ENCODE measurements at places on chromosomes 7 and 10.

GRCh38 chr10:92801978-92802872 is 46.1 kb upstream of the EXOC6 start:
- DNase-seq = no peak

DNA sequence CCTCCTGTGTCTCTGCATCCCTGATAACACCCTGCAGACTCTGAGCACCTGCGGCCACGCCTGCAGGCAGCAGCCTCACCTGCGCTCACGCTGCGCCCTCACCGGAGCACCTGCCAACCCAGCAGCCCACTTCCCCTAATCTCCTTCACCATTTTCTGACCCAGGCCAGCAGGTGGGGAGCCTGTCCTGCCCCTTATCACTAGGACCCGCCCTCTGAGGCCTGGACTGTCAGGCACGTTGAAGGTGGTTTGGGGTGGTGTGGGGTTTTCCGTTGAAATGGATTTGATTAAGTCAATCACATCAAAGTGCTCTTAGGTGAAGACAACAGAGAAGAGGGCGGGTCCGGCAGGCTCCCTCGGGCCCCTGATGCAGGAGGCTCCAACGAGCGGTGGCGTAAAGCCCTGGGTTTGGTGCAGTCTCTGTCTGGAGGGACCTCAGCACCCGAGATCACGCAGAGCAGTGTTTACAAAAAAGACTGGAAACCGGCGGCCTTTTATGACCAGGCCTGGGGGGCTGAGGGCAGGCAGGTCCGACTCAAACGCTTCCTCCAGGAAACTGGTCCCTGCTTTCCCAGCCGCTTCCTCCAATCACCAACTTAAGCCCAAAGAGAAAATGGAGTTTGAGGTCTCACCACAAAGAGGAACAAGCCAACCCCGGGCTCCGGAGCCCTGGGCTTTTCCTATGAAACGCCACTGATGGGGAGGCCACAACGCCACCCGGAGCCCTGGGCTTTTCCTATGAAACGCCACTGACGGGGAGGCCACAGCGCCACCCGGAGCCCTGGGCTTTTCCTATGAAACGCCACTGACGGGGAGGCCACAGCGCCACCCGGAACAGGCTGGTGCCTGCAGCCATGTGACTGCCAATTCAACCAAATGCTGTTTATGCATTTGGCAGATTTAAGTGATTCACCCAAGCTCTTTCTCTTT is 45.5 kb downstream of the DPYSL4 start:
- DNase-seq = no peak

DNA sequence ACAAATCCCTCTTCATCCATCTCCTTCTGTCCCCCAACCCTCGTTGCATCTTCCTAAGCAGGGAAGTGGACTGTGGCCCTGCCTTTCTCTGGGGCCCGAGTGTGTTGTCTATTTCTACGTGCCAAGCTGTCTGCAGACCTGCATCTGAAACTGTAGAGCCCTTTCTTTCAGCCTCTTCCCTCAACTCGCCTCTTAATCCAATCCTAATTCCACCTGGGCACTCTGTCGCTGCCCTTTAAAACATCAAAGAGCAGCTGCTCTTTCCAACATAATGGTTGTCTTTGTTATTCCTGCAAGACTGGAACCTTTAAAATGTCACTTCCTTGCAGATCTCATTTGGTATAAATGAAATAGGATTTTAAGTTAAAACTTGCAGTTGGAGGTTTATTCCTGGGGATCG is 21.5 kb upstream of the ADAM12 start:
- no peak for DNase-seq

DNA sequence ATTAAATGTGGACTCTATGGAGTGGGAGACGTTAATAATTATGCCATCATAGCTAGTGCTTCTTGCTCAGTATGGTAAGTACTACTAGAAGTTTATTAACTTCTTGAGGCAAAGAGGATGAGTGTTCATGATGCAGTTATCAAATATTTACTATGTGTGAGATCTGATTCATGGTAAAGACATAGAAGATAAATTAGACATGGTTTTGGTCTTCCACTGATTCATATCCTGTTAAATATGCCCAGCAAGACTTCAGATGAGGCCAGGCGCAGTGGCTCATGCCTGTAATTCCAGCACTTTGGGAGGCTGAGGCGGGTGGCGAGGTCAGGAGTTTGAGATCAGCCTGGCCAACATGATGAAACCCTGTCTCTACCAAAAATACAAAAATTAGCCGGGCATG is 547.1 kb upstream of the ANKRD30A start:
- no peak for DNase-seq

GRCh38 chr10:102342958-102343357 is 52.5 kb upstream of the NFKB2 start:
- no peak for DNase-seq

- no peak for DNase-seq
Measured at GRCh38 chr10:112222799-112223198, 39.2 kb upstream of the GPAM start.

GRCh38 chr7:2583798-2584580 is 25.2 kb downstream of the IQCE start:
- no peak for DNase-seq

DNA sequence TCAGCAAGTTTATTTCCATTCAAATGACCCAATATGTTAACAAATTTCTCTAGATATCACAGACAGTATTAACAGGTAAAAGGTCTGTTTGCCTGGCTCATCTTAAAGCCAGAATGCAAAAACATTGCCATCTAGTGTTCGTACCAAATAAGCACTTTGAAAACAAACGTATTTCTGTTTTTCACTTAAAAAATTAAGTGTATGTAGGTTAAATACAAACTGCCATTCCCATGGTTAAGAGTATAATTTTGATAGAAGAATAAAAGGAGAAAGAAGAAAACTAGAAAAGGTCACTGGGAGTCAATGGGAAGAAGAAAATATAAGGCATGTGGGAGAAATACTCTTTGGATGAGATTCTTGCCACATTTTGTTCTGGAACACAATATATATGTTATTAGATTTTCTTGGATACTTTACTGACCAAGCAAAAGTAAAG is 51.0 kb downstream of the ORC5 start:
- no peak for DNase-seq

DNA sequence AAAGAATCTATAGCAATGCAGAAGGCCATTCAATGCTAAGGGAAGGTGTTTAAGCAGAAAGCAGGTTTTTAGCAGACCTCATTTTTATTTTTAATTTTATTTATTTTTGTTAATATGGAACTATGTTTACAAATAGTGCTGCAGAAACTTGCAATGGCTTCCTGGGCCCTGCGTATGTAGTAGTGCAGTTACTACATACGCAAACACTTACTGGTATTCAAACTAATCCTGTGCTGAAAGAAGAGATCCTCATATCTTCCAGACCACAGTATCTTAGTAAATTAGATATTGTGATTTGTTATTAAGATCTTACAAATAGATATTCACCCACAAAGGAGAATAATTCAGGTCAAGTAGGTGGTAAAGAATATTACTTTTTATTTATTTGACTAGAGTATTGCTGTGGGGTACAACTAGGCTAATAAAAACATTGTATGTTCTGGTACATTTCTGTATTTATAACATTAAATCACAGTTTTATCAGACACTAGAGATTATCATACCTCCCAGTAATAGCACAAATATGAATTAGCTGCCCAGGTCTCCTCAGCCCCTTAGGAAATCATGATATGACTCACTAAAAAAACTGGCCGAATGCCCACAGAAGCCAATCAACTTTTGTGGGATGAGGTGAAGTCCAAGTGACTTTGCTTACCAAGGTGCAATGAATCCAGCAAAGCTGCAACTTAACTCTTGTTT is 57.6 kb downstream of the RNLS start:
- no peak for DNase-seq

GRCh38 chr7:148852272-148852671 is 31.8 kb downstream of the EZH2 start:
- no peak for DNase-seq

DNA sequence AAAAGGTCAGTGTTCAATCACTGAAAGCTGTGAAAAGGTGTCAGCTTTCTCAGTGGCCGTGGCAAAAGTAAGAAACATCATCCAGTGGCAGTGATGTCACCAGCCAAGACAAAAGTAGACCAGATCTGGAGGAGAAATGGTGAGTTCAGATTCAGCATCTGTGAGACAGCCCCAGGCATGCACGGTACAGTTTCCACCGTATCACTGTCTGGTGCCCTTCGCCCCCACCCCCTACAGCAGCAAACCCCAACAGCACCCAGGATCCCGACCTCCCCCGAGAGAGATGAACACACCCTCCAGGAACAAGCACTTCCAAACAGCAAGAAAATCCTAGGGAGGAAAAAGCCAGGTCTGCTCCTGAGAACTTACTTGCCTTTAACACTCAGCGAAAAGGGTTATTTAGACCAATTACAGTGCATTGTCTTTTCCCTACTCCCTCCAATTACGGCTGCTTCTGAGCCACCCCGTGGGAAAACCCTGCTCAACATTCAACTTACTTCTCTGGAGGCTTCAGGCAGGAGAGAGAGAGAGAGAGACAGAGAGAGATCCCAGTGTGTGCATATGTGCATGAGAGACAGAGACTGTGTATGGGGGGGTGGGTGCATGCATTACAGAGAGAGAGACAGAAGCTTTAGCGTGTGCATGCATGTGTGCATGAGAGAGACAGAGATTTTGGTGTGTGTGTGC is 189.6 kb downstream of the GRID1 start:
- DNase-seq = no peak

- DNase-seq = no peak
Measured at GRCh38 chr10:75395932-75396630, 5.5 kb downstream of the ZNF503 start.

DNA sequence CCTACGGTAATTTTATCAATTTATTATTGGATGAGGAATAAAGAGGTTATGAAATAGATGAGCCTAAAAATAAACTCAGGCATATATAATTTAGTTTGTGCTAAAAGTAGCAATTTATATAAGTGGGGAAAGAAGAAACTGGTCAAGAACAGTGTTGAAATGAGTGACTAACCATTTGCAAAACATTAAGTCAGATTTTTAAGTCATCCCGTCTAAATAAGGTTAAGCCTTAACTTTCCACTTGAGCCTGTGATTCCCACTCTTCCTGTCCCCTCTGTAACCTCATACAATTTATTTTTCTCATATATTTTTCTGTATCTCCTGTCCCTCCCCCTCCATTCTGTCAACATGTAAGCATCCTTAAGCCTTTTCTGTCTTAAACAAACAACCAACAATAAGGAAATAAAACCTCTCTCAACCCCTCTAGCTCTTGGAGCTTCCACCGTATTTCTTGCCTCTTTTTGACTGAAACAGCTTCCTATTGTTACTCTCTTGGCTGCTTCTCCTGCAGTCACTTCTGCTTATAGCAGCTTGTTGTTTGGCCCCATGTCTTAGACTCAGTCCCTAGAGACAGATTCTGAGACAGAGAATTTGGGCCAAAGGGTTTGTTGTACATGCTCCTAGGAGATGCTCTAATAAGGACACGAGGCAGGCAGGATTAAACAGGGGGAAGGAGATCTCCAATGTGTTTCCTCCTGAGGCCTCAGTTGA is 109.7 kb downstream of the GNAI1 start:
- DNase-seq = no peak

GRCh38 chr7:43647339-43647672 is 64.4 kb downstream of the STK17A start:
- no peak for DNase-seq

DNA sequence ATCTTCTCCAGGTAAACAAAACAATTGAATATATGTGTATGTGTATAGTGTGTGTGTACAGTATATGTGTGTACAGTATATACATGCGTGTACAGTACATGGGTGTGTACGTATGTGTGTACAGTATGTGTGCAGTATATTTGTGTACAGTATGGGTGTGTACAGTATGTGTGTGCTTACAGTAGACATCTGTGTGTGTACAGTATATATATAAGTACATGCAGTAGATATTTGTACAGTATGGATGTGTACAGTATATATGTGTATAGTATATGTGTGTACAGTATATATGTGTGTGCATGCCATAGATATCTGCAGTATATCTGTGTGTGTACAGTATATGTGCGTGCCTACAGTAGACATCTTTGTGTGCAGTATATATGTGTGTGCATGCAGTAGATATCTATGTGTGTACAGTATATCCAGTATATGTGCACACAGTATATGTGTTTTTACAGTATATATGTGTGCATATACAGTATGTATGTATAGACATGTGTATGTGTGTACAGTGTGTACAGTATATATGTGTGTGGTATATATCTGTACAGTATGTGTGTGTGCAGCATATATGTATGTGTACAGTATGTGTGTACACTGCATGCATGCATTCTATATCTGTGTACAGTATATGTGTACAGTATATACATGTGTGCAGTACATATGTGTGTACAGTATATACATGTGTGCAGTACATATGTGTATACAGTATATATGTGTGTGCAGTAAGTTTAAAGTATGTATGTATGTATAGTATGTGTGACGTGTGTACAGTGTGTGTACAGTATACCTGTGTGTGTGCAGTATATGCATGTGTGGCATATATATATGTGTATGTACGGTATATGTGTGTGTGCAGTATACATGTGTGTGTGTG is 37.3 kb upstream of the SLC39A12 start:
- no peak for DNase-seq

DNA sequence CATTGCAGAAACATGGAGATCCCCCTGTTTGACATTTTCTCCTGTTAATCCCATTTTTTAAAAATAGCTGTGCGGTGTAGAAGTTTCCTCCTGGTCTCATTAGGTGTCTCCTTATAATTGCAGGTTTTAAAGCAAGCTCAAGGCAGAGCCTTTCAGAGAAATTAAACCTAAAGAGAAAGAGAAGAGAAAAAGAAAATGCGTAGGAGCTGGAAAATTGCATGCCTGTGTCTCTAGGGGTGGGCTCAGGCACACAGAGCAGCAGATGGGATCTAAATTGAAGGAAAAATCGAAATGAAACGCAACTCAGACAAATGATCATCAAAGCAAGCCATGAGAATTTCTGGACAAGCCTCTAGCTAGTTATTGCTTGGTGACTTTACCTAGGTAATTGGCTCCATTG is 40.1 kb downstream of the GPR26 start:
- no peak for DNase-seq

GRCh38 chr10:47295411-47295810 is 4.6 kb upstream of the GDF10 start:
- DNase-seq = no peak

DNA sequence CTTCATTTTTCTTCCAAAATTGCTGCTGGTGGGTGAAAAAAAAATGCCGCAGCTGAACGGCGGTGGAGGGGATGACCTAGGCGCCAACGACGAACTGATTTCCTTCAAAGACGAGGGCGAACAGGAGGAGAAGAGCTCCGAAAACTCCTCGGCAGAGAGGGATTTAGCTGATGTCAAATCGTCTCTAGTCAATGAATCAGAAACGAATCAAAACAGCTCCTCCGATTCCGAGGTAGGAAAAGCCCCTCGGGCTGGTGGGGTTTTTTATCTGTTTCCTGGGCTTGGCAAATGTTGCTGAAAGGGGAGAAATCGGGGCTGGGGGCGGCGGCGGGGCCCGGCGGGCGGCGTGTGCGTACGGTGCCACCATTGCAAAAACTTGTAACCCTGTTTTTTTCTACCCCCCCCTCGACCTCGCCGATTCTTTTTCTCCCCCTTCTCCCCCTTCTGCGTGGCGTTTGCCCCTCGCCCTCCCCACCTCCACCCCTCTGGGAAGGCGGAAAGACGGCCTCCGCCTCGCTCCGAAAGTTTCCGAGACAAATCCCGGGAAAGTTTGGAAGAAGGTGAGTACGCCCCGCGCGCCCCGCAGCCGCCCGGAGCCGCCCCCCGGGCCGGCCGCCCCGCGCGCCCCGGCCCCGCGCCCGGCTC is 789 bp downstream of the TCF7L2 start:
- DNase-seq = no peak
